ENCODE measurements at places on chromosomes 4 and X.

DNA sequence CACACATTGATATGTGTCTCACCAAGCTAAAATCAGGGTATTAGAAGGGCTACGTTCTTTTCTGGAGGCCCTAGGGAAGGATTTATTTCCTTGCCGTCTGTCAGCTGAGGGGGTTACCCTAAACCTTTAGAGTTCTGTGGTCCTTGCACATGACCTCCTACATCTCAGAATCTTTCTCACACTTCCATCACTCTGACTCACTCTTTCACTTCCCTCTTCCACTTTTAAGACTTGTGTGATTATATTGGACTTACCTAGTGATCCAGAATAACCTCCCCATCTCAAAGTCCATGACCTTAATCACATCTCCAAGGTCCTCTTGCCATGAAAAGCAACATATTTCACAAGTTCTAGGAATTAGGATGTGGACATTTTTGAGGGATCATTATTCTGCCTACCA, 53.6 kb upstream of the FUNDC1 start:
- no peak for DNase-seq

GRCh38 chr4:95059663-95060062, 301.9 kb downstream of the BMPR1B start:
- DNase-seq: no peak

GRCh38 chr4:98452091-98452490, 190.9 kb downstream of the RAP1GDS1 start:
- DNase-seq: no peak

DNA sequence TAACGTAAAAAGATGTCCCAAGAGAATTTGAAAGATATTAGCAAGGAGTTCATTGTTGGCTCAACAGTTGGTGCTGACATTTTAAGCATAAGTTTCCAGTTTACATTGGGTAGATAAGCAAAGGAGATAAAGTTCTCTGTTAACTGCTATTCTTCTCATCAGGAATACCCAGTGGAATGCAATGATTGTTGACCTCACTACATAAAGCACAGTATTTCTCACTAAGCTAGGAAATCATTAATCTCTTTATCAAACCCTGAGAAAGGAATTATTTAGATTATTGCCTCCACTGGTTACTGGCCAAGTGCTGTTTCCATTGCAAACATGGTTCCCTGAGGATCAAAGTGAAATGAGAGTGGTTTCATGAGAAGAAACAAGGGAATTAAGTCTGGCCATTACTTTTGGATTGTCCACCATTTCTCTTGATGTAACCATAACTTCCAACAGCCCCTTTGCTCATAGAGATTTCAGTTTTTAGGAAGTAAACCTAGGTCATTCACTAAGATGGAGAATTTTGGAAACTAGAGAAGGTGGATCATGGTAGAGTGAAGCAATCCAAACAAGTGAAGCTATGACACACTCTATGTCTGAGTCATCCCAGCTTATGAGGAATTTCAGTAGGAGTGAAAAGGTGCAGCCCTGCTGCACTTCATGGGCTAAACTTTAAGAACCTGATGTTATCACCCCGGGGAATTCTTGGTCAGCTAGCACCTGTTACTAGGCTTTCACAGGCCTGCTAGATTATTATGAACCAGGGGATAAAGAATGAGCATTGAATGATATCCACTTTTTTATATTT, 163.4 kb downstream of the AREG start:
- DNase-seq: no peak

GRCh38 chr4:119284876-119285780, 36.8 kb downstream of the FABP2 start:
- no peak for DNase-seq

DNA sequence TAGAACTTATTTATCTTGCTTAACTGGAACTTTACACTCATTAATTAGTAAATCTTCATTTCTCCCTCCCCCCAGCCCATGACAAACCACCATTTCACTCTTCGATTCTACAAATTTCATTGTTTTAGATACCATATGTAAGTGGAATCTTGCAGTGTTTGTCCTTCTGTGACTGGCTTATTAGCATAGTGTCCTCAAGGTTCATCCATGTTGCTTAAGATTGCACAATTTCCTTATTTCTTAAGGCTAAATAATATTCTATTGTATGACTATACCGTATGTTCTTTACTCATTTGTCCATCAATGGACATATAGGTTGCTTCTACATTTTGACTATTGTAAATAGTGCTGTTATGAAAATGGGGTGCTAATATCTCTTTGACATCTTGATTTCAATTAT, 24.5 kb upstream of the RNF212 start:
- no peak for DNase-seq

GRCh38 chrX:115898382-115899001, 272.1 kb upstream of the AGTR2 start:
- no peak for DNase-seq

DNA sequence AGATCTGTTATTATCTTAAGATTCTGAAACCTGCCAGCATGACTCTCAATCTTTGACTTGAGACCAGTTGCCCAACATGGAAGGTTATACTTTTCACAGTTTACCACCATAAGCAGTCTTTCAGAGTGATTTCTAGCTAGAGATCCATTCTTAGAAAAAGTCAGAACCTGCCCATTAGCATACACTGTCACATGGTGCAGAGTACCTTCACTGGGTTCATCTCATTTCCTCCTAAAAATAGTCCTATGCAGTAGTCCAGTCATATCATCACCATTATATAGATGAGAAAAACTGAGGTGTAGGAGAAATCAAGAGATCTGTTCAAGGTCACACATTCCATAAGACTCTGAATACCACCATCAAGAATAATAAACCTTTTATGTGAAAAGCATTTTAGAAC, 153.6 kb downstream of the AR start:
- no peak for DNase-seq

DNA sequence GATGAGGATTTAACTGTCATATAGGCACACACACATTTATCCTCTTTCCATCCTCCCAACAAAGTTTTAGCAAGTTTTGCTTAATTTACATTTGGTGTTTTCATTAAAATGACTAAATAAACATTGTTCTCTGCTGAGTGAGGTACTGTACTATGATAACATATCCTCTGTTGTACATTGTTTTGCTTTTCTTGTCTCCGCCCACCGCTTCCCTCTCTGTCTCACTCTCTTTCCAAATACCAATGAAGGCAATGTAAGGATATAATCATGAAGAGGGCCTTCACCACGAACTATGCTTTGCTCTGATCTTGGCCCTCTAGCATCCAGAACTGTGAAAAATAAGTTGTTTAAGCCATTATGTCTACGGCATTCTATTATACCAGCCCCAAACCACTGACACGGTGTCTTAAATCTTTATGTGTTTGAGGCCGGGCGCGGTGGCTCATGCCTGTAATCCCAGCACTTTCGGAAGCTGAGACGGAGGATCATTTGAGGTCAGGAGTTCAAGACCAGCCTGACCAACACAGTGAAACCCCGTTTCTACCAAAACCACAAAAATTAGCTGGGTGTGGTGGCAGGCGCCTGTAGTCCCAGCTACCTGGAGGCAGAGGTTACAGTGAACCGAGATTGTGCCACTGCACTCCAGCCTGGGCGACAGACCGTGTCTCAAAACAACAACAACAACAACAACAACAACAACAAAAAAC, 65.3 kb downstream of the HPRT1 start:
- no peak for DNase-seq

DNA sequence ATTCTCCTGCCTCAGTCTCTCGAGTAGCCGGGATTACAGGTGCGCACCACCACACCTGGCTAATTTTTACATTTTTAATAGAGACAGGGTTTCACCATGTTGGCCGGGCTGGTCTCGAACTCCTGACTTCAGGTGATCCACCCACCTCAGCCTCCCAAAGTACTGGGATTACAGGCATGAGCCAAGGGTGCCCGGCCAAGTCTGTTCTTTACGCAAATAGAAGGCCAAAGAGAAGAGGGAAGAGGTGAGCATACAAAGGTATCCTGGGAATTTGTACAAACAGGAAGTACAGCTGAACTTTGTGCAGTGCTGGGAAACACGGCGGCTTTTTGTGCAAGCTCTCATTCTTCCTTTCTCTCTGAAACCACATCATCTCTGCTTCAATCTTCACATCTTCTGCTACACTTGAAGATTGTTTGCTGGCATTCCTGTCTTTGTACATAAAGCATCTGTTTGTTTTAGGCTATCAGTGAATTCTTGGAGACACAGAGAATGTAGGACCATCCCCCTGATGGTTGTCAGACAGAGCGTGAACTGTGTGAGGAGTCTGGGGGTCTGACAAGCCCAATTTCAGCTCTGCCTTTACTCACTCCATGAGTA, 71.9 kb upstream of the PRSS48 start:
- DNase-seq: no peak

DNA sequence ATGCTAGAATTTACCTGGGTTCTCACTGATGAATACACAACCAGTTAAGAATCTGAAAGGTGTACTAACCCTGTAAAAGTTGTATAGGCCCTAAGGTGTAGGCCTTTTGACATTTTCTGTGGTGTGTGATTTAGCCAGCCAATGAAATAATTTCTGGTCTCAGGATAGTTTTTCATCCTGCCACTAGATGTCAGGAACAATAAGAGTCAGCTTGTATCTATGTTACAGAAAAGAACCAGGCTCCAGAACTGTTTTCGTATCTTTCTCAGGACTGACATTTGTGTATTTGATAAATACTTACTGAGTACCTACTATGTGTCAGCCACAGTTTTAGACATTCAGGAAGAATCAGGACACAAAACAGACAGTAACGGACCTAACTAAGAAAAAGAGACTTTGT, 673.6 kb upstream of the TENM3 start:
- DNase-seq: no peak

GRCh38 chr4:47736146-47736545, 101.7 kb downstream of the CORIN start:
- DNase-seq: no peak

DNA sequence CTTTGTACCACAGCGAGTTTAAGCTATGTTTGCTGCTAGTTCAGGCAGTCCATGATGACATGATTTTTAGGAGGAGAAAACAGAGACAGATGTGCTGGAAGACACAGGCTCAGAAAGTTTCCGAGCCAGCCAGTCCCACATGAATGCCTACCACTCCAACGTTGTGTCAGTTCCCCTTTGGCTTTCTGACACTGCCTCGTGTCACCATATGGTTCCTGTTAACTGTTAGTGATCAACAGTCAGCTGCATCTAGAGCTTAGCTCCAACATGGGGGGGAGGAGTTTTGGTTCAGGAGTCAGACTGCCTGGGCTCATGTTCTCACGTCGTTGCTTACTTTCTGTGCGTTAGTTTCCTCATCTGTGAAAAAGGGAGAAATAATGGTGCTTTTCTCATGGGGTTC, 343.7 kb downstream of the MID1IP1 start:
- DNase-seq: peak; percentile 11

- no peak for DNase-seq
Measured at GRCh38 chrX:2819345-2820135, 9.2 kb upstream of the GYG2 start.
